Brain microvascular endothelial cell (primary cell): ENCODE measurements at places on chromosomes 5 and 9.

GRCh38 chr9:105150991-105151685, 93.3 kb upstream of the SLC44A1 start:
- DNase-seq, result peak; percentile 38

DNA sequence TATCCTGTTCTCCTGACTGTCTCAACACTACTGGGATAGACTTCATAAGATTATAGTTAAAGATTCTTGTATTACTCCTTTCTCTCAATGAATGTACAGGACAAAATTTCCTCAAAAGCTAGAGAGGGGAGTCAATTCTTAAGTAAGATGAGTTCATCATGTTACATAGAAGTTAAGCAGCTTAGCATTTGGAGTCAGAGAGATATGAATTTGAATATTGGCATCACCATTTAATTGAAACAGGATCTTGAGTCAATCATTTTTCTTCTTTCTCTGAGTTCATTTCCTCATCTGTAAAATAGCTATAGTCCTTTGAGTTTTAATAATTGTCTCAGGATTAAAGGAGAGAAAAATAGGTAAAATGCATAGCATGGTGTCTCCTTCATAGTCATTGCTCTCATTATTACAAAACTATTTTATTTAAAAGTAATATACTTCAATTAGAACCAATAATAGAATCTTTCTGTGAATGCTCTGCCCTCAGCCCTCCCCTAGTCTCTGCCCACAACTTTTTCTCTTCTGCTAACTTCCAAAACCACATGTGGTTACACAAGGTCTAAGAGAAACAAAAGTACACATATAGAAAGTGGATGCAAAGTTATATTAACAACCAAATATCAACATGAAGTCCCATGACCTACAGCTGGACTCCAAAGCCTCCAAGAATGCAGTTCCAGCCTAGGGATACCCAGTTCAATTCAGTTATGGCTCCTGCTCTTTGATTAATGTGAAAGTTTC, 265.6 kb downstream of the TLE1 start:
- peak; percentile 4 for DNase-seq

DNA sequence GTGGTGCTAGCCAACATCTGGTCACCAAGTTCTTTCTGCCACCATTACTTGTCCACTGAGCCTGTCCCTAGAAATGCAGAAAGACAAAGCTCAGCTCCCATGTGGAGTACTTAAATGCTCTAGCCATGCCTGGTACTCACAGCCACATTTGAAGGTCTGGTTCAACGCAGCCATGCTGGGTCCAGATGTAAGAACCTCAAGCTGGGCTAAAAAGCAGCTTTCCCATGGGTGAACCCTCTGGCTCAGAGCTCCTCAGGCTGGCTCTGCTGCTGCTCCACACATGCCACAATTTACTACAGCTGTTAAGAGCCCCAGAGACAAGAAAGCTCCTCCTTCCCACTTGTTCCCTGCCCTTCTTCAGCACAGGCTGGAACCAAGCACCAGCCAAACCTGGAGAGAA, 97.1 kb upstream of the LRRTM2 start:
- DNase-seq, result no peak

- DNase-seq, result no peak
These were observed 29.5 kb upstream of the NFIB start for GRCh38 chr9:14343261-14344031.

- DNase-seq, result no peak
These were observed 2.2 kb upstream of the ALDOB start for GRCh38 chr9:101437806-101438232.

- peak; percentile 29 for DNase-seq
These were observed 87.5 kb upstream of the SSBP2 start for GRCh38 chr5:81838307-81838906.

DNA sequence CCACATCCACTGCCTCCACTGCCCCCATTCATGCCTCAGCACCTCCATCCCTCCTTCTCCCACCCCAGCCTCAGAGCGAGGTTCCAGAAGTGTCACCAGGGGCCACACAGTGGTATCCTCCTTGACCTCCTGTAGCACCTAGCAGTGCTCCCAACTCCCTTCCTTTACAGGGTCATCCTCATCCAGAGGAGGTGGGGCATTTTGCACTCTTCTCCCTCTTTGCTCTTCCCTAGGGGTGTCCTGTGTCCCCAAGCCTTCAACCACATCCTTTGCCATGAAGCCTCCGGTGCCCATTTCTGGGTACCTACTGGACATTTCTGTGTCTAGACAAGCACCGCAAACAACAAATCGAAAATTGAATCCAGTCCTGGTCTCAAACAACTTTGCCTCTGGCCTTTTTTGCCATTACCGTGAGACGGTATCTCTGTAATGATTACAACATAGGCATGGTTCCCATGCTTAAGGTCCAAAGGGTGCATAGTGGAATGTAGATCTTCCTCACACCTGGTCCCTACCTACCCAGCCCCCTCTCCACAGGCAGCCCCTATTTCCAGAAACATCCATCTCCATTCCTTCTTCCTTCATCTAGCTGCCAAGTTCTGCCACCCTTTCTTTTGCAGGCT, 17.6 kb downstream of the WWC1 start:
- DNase-seq, result no peak

GRCh38 chr5:80070338-80071056, 35.3 kb downstream of the THBS4 start:
- DNase-seq, result no peak

GRCh38 chr5:24444414-24444813, 200.4 kb downstream of the CDH10 start:
- DNase-seq, result no peak

- no peak for DNase-seq
These were observed 126.1 kb upstream of the WWC1 start for GRCh38 chr5:168165221-168165914.

DNA sequence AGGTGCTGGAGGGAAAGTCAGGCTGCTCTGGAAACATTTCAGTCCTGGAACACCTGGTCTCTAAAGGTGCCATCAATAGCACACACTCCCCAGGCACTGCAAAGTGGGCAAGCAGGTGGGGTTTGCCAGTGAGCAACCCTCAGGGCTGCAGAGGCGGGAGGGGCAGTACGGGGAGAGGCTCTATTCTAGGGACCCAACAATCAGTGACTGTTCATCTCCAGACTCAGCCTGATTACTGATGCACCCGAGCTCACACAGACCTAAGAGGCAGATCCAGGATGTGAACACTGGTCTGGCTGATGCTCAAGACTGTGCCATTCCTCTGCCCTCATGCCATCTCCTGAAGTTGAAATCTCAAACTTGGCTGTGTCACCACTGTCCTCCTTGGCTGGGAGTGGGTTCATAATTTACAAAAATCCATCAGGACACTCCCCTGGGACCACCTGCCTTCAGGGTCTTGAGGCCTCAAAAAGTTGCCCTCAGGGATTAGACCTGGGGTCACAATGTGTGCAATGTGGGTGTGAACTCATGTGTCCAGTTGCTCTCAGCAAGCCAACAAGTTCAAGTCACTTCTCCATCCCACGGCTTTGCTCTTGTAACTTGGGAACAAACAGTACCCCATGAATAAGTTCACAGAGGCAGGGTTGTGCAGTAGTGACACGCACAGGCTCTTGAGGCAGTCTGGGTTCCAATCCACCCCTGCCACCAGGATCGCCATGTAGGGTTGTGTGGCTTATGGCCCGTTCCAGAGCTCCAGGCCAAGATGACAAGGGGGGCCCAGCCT, 19.9 kb upstream of the KCNMB1 start:
- DNase-seq, result no peak

DNA sequence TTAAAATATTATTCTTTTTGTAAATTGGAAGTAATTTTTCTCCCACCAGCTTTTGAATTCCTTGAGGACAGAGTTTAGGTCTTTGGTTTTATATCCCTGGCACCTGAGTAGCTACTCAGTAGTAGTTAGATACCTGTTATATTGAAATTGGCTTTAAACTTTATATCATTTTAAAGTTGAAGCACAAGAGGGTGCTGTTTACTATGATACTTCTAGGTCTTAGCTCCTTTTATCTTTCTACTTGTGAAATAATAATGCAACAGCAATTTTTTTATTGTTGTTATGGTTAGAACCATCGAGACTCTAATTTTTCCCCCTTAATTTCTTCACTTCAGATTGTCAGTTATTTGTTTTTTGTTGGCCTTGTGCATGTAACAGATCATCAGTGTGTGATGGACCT, 46.3 kb downstream of the AP3S1 start:
- DNase-seq, result no peak

- DNase-seq, result no peak
These were observed 35.0 kb downstream of the ADAMTS6 start for GRCh38 chr5:65446682-65447081.

GRCh38 chr9:127683723-127684122, 23.1 kb upstream of the CFAP157 start:
- DNase-seq, result peak; percentile 74

DNA sequence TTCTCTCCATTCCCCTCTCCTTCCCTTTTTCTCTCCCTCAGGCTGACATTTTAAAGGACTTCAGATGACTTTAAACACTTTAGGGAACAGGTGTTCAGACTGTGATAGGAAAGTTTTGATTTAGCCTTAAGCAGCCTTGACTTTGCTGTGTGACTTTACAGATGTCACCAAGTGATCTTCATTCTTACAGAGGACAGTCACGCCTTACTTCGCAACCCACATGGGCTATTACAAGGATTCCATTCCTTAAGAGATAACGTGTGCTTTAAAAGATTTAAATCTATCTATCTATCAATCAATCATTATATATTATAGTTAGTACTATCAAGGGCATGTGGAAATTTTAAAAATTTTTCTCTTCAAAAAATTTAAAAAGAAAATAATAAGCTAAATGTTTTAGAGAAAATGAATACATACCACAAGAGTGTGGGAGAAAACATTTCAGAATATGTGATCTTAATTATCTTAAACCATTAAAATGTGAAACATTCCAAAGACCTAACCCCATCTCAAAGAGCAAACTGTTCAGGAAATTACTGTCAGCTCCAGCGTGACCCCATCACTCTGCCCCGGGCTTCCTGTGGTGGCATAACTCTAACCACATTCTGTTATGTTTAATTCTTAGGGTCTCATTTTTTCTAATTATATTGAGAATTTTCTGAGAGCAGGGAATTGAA, 530.5 kb downstream of the SEMA5A start:
- peak; percentile 57 for DNase-seq

DNA sequence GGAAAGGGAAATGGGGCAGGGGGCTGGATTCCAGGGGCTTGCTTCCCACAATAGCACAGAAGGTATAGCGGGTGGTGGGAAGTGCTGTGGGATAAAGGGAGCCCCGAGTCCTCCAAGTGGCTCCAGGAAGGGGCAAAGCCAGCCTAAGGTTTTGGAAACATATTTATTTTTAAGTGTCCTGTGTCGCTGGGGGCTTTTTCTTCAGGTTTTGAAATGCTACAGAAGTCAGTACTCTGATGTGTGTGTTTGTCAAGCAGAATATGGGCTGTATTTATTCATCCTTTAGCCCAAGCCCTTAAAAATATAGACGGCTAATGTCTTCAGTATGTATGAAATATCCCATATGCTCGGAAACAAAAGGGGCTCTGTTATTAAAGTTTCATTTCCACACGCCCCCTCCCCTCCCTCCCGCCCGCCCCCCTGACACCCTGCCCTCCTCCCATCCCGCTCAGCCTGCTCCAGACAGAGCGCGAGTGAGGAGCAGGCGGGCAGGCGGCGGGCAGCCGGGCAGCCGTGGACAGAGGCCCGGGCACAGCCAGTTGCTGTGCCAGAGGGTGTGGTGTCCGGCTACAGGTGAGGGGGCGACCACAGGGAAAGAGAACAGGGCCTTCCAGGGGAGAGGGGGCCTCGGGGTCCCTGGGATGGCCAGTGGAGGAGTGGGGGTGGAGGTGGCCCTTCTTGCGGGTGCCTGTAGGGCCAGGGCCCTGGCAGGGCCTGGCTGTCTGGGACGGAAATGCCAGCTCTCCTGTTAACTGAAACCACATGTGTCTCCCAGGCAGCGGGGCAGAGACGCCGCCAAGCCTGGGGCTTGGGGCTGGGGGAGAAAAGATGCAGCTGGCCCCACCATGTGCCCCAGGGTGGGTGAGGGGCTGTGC, 39.6 kb upstream of the SYNPO start:
- no peak for DNase-seq

- DNase-seq, result no peak
These were observed 20.4 kb downstream of the NXNL2 start for GRCh38 chr9:88555268-88555980.

DNA sequence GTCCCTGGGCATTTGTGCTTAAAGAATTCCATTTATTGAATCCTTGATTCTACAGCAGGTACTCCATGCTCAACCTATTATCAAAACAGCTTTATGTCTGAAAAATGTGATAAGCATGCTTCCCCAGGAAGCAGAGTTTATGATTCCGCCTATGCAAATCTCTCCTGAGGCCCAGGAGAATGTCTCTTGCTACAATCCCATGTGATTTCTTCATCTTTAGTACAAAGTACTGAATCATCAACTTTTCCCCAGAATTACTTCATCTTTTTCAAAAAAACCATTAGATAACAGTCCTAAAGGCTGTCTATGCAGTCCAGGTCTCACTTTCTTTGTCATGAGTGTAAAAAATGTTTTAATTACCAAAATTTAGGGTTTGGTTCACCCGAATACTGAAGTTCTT, 130.2 kb upstream of the ADAMTSL1 start:
- peak; percentile 40 for DNase-seq

- peak; percentile 97 for DNase-seq
These were observed at the start of the genes LMBRD2 and SKP2 for GRCh38 chr5:36151434-36152323. TSS of gene LMBRD2 (minus strand) at chr5:36151887. CDS start at chr5:36143349, 8,538 bp downstream. TSS of gene SKP2 (plus strand) at chr5:36152111. CDS start at chr5:36152263, 152 bp downstream.

GRCh38 chr9:100370064-100370723, 17.5 kb upstream of the TEX10 start:
- no peak for DNase-seq

DNA sequence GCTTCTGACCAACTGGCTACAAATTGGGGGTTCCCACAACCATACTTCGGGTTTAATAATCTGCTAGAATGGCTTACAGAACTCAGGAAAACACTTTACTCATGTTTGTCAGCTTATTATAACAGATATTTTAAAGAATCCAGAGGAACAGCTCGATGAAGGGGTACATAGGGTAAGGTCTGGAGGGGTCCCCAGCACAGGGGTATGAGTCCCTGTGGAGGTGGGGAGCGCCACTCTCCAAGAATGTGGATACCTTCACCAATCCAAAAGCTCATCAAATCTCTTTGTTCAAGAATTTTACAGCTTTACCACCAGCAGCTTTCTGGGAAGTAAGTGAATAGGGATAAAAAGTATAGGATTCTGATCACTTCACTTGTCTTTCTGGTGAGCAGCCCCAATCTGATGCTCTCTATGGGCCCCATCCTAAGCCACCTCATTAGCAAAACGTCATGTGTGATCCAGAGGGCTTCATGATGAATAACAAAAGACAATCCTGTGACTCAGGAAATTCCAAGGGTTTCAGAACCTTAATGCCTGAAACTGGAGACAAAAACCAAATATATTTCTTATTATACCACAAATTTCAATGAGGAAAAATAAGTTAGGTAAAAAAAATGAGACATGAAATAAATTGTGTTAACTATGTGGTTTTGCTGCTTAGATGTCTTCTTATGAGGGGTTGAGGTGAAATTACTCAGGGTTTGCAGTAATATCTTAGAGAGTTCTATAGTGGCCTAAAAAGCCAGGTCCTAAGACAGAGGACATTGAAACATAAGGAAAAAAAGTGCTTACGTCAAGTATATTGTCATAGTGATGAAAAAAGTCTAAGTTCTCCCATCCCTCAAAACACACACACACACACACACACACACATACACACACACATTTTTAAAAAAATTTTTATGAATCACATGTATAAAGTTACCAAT, 290.5 kb downstream of the ANXA1 start:
- peak; percentile 0 for DNase-seq

GRCh38 chr5:191036-191948, at the start of gene LRRC14B:
TSS of gene LRRC14B (plus strand) at chr5:191495. CDS start at chr5:191539, 44 bp downstream.
- DNase-seq, result no peak
